GDM1 (cell line): ENCODE measurements at places on chromosomes 7 and 10.

GRCh38 chr10:94107191-94107590 lies 113.5 kb downstream of the PLCE1 start:
- no peak for DNase-seq

GRCh38 chr7:69457595-69458504 lies 140.4 kb upstream of the AUTS2 start:
- no peak for DNase-seq

- DNase-seq, result no peak
Measured at GRCh38 chr7:132703742-132704141, 127.5 kb upstream of the PLXNA4 start.

- no peak for DNase-seq
Measured at GRCh38 chr7:12625836-12626235, 55.3 kb downstream of the SCIN start.

- no peak for DNase-seq
Measured at GRCh38 chr10:71283876-71284275, 35.2 kb upstream of the SLC29A3 start.

GRCh38 chr7:24982917-24983316 lies 2.9 kb upstream of the OSBPL3 start:
- DNase-seq, result no peak

GRCh38 chr7:90188281-90188680 lies 23.3 kb upstream of the STEAP2 start:
- DNase-seq, result no peak

GRCh38 chr7:1977876-1978441 lies 254.8 kb downstream of the MAD1L1 start:
- no peak for DNase-seq

DNA sequence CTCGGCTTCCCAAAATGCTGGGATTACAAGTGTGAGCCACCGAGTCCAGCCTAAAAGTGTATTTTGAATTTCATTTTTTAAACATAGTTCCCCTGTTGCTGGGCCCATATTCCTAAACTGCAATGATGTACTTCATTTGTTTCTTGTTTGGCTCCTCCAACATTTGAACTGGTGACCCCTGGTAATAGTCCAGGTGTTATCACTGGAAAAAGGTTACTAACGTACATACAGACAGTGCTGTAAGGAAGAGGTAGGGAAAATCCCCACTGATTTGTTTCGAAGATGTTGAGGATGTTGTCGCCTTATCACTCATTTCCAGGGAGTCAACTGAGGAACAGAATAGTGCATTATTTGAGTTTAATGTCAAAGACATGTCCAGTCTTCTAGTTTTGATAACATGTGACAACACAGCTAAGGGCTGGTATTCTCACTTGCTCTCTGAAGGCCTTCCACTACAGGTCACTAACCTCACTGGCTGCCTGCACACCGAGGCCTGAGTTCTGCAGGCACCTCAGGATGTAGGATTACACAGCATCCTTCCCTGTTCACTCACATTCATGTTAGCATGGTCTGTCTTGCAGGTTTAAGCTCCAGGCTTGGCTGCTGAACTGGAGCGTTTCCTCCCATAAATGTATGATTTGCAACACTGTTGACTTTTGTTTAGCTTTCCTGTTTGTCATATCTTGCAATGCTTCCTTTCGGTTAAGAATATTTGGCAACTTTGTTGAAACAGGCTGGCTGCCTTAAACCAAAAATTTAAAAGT lies 362.8 kb downstream of the INHBA start:
- no peak for DNase-seq

- no peak for DNase-seq
Measured at GRCh38 chr10:58714409-58714808, 201.7 kb downstream of the BICC1 start.

GRCh38 chr7:87513735-87514335 lies 38.4 kb upstream of the ABCB4 start:
- no peak for DNase-seq

DNA sequence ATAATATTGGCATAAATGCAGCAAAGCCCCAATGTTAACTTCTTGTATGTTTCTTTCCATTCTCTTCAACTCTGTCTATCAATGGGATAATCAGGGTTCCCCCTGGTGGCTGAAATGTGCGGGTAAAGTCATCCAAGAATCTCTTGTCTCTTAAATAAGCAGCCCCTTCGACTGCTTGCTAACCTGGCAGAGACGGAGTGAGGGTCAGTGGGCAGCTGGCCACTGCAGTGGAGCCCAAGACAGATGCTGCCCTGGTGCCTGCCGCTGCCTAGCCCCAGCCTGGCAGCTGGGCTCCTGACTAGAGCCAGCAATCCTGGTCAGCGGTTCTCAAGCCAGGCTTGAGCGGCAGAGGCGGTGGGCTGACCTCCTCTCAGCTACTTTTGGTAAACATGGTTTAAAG lies 248.9 kb downstream of the COBL start:
- DNase-seq, result no peak

- DNase-seq, result no peak
Measured at GRCh38 chr7:111499027-111499426, 63.3 kb downstream of the IMMP2L start.

- no peak for DNase-seq
Measured at GRCh38 chr7:43081603-43082002, 30.8 kb upstream of the HECW1 start.

- DNase-seq, result no peak
Measured at GRCh38 chr10:131929122-131929845, 28.5 kb downstream of the PPP2R2D start.

GRCh38 chr7:149872419-149873073 lies 1.2 kb upstream of the ATP6V0E2 start:
- no peak for DNase-seq

- DNase-seq, result no peak
Measured at GRCh38 chr7:88789480-88790064, 6.0 kb downstream of the TEX47 start.

- DNase-seq, result no peak
Measured at GRCh38 chr7:130356121-130356875, 11.7 kb downstream of the CPA5 start.

DNA sequence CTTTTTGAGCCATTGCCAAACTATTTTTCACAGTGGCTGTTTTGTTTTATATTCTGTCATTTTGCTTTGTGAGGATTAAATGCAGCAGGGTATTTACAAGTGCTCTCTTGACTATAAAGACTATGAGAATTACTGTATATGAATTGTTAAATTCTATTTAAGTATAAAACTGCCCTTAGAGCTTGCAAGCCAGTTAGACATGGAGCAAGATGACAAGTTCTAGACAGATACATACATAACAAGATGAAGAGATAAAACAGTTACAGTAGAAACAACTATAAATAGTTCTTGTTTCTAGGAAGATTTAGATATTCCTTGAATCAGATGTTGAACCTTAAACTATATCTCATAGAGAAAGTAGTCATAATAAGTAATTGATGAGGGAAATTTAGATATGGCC lies 60.6 kb downstream of the DNAH11 start:
- DNase-seq, result no peak

DNA sequence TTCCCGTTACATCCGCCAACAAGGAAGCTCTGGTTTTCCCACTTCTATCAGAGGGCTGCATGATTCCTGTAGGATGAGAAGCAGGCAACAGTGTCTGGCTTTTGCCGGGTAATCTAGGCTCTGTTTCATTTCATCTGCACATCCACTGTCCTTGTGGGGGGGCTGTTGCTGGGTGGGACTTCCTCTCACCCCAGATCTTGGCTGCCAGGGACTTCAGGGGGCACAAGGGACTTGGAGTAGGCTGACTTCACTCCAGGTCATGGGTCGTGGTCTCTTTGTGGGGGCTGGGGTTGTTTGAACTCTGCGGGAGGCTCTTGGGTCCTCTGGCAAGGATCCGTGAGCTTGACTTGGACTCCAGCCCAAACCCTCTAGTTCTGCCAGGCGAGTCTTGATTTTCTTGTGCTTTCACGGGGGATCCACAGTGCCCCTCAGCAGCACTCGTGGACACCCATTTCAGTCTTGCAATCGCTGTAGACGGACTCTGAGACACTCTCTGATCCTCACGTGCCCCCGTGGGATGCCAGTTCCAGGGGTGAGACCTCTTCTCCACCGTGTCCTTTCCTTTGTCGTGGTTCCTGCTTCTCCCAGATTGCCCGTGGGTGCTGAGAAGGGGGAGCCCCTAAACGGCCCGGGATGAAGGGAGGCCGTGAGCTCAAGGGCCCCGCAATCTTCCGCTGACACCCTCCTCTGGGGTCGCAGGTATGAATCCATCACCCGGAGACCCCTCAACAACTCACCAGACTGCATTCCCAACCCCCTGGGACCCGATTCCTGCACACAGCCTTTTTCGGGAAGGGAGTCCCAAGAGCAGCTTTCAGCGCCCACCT lies 21.4 kb upstream of the ZNF273 start:
- no peak for DNase-seq

- no peak for DNase-seq
Measured at GRCh38 chr7:143882604-143883078, 19.3 kb downstream of the TCAF1 start.

GRCh38 chr7:51346126-51346525 lies 29.5 kb upstream of the COBL start:
- no peak for DNase-seq

GRCh38 chr10:82210331-82210730 lies 335.3 kb downstream of the NRG3 start:
- no peak for DNase-seq

DNA sequence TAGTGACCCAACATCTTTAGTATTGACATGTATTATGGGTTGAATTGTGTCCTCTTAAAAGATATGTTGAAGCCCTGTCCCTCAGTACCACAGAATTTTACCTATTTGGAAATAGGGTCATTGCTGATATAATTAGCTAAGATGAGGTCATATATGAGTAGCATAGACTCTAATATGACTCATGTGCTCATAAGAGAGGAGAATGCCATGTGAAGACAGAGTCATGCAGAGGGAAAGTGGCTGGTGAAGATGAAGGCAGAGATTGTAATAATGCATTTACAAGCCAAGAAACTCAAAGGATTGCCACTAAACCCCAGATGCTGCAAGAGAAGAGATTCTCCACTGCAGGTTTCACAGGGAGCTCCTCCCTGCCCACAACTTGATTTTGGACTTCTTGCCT lies 496.4 kb downstream of the KIF20B start:
- no peak for DNase-seq

DNA sequence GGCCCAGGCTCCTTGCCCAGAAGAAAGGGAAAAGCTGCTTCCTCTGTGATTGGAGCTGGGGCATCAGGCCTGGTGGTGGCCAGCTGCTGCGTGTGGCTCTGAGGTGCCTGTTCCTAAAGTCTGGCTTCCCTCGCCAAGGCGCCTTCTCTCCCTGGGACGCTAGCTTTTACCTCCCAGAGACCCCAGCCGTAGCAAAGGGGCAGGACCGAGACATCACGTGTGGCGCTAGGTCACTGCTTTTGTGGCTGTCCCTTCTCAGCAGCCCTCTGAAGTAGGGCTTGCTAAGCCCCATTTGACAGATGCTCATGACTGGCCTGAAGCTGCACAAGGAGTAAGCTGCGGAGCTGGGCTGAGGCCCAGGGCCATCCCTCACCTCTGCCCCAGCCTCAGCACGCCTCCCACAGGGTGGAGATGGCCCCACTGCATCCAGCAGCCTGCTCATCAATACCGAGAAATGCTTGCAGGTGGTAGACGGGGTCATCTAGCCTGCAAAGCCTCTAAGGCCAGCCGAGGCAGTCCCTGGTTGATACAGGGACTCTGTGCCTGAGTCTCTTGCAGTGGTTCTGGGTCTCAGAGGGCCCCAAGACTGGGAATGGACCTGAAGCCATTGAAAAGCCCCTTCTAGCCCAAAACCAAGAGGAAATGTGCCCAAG lies 171.2 kb downstream of the LCOR start:
- no peak for DNase-seq

- no peak for DNase-seq
Measured at GRCh38 chr10:122657729-122658128, 41.9 kb downstream of the C10orf120 start.
